ENCODE measurements at places on chromosomes 7 and 10. TPM values are rescaled to one million over a fixed set of nuclear protein-coding genes. Genes with fewer than 3 reads are reported as not detected.

ZNF518A gene
- total RNA-seq, result 11.6 TPM

MEST gene
- total RNA-seq, result 9.5 TPM

KNDC1 gene
- 3.8 TPM for total RNA-seq

ANKRD7 gene
- total RNA-seq, result not detected

AMPH gene
- total RNA-seq, result 0.16 TPM

ASIC3 gene
- total RNA-seq, result 0.52 TPM

LOXL4 gene
- 1.1 TPM for total RNA-seq

PCBD1 gene
- 45.8 TPM for total RNA-seq

DENND10 gene
- total RNA-seq, result 38.3 TPM

AS3MT gene
- total RNA-seq, result 0.12 TPM

OGDHL gene
- 0.52 TPM for total RNA-seq

ANKMY2 gene
- total RNA-seq, result 7.3 TPM

SPDYE2 gene
- total RNA-seq, result not detected

DNAH11 gene
- total RNA-seq, result 1.1 TPM

TRIL gene
- 2.9 TPM for total RNA-seq

ENTPD1 gene
- total RNA-seq, result 9.2 TPM

LRRC4 gene
- total RNA-seq, result 16.7 TPM

ELOVL3 gene
- not detected for total RNA-seq

CRHR2 gene
- total RNA-seq, result not detected

TSC22D4 gene
- 31.1 TPM for total RNA-seq

CALD1 gene
- 46.1 TPM for total RNA-seq

ATG9B gene
- 16.7 TPM for total RNA-seq

CYP3A5 gene
- total RNA-seq, result 26.4 TPM

HOXA9 gene
- 1.7 TPM for total RNA-seq

TDRD1 gene
- not detected for total RNA-seq

AKR1D1 gene
- not detected for total RNA-seq

SLC26A5 gene
- not detected for total RNA-seq

LIPM gene
- not detected for total RNA-seq

SH3PXD2A gene
- total RNA-seq, result 34.0 TPM

NPSR1 gene
- not detected for total RNA-seq

AP1S1 gene
- total RNA-seq, result 60.4 TPM

LIPF gene
- total RNA-seq, result not detected

CUEDC2 gene
- 23.7 TPM for total RNA-seq

SIRT1 gene
- total RNA-seq, result 10.2 TPM

PRSS37 gene
- not detected for total RNA-seq

GPER1 gene
- 1.6 TPM for total RNA-seq

ADIRF gene
- total RNA-seq, result 46.1 TPM

RAPGEF5 gene
- total RNA-seq, result 48.6 TPM

PNLIPRP2 gene
- not detected for total RNA-seq

AQP1 gene
- 42.3 TPM for total RNA-seq

EGR2 gene
- total RNA-seq, result 0.96 TPM

ADAMTS14 gene
- total RNA-seq, result 0.64 TPM

NRG3 gene
- total RNA-seq, result not detected

DLX5 gene
- total RNA-seq, result 3.5 TPM

TEX36 gene
- not detected for total RNA-seq

FOXK1 gene
- 21.7 TPM for total RNA-seq

POM121L12 gene
- total RNA-seq, result not detected

TFEC gene
- total RNA-seq, result 0.56 TPM

NPM3 gene
- 70.2 TPM for total RNA-seq

SPDYE1 gene
- not detected for total RNA-seq

EPHB6 gene
- 18.1 TPM for total RNA-seq

GPR26 gene
- not detected for total RNA-seq

MOSPD3 gene
- total RNA-seq, result 23.2 TPM

AZGP1 gene
- 10.8 TPM for total RNA-seq

ZNF425 gene
- total RNA-seq, result 1.9 TPM

SFRP5 gene
- not detected for total RNA-seq

ADRA2A gene
- 0.44 TPM for total RNA-seq

NODAL gene
- total RNA-seq, result 0.48 TPM

CUTC gene
- 14.0 TPM for total RNA-seq

FAM221A gene
- total RNA-seq, result 4.0 TPM
